Myocyte (in vitro differentiated cells): ENCODE measurements at places on chromosomes 3 and 15. TPM values are rescaled to one million over a fixed set of nuclear protein-coding genes. Genes with fewer than 3 reads are reported as not detected.

DNA sequence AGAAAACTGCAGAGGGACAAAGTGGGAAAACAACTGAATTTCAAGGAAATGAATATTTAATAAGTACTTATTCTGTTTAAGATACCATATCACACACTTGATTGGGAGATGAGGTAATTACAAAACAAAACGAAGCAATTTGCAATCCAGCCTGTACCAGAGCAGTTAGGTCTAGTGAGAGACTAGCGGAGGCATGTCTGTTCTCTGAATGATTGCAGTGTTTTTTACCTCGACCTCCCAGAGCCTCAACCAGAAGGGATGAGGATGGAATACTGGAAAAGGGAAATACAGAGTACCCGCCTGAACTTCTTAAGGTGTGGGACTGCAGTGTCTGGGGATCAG lies 59.5 kb downstream of the PIK3CB start:
- no peak for DNase-seq

DAZL gene
- not detected in 2 replicates for total RNA-seq

DNA sequence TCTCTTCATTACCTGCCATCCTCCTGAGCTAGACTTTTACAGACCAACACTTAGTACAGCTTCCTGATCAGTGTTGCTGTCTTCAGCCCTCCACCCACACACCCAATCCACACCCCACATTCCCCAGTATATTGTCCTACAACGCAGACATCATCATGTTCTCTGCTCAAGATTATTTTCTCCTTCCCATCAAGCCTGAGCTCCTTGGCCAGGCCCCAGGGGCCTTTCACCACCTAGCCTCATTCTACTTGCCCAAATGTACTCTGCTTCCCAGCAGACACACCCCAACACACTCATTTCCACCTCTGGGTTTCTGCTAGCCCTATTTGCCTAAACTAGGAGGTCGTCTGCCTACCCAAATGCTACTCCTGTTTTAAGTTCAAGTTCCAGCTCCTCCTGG lies 37.0 kb downstream of the DAPK2 start:
- DNase-seq = no peak

DNA sequence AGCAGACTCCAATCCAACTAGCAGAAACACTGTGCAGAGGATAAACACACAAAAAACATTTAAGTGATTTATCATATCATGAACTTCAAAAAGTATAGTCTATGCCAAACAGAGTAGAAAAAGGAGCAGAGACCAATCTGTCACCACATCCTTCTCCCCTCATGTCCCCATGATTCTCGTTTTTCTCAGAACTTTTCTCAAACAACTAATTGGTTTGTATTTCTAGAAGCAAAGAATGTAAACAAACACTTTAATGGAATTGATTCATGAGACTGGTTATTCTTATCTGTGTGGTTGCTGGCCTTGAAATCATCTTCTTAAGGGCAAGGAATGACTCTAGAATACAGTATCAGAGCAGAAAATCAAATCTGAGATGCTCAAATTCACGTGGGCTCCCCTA lies 294.2 kb upstream of the THBS1 start:
- no peak for DNase-seq
